Daoy (cell line): ENCODE measurements at places on chromosomes 16 and 17. TPM values are rescaled to one million over a fixed set of nuclear protein-coding genes. Genes with fewer than 3 reads are reported as not detected.

DNA sequence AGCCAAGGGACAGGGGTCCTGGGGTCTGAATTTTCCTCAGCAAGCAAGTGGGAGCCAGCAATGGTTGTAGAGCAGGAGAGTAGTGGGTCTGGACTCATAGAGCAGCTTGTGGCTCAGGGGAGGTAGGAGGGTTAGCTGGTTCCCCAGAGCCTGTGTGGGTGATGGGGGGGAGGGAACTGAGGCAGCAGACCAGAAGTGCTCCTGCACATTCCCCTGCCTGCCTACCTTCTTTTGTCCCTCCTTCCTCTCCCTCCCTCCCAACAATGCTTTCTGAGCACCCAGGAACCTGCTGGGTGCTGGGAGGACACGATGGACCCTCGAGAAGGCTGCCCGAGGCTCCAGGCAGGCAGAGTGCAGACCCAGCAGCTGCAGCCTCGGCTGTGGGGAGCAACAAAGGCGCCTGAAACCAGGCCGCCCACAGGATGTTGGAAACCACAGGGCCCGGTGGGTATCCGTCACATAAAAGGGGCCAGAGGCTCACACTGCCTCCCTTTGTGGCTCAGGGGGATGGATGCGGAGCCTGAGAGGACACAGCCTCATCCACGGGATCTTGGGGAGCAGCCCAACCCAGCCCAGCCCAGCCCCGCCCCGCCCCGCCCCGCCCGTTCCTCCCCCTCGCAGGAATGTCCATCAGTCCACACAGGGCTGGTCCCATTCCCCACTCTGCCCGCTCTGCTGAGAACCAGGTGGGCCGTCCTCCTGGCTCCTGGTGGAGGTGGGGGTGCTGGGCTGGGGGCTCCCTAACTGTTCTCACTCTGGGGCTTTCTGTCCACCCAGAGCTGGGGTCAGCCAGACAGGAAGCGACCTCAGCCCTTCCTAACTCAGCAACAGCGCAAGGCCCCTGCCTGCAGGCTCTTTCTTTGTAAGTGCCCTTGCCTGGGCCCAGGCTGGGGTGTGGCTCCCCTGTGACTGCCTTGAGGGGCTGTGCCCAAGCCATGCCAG is 1.7 kb upstream of the NLRC3 start:
- DNase-seq: peak; percentile 35

DNA sequence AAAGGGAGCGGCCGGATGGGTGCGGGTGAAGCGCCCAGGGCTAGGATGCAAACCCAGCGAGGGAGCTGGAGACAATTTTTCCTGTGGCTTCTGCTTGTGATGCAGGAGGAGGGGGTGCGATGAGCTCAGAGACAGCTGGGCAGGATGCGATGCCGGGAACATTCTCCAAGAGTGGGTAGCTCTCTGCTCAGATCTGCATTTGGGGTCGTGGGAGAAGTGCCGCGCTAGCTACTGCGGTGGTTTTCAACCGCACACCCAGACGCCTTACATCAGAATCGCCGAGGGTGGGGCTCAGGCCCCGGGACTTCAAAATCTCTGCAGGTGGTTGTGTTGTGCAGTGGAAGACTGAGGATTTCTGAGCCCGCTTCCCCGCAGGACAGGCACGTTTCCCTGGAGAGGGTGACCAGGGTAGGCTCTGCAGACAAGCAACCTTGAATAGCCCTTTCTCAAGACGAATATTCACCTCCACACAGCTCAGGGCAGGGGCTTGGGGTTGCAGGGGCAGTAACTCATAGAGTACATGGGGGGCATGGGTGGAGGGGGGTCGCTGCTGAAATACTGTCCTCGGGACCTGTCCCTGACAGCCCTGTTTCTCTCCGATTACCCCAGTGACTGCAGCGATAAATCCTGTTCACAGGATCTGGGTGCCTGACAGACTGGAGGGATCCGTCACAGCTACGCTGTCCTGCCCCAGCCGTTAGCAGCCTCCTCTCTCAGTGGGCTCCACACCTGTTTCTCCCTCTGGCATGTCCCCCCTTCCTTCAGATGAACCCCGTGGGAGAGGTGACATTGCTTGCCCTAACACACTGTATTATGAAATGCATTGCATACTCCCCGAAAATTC is 63.3 kb downstream of the HAPSTR1 start:
- DNase-seq: no peak

GRCh38 chr16:81632392-81633146 is 146.5 kb upstream of the PLCG2 start:
- peak; percentile 77 for DNase-seq

DNA sequence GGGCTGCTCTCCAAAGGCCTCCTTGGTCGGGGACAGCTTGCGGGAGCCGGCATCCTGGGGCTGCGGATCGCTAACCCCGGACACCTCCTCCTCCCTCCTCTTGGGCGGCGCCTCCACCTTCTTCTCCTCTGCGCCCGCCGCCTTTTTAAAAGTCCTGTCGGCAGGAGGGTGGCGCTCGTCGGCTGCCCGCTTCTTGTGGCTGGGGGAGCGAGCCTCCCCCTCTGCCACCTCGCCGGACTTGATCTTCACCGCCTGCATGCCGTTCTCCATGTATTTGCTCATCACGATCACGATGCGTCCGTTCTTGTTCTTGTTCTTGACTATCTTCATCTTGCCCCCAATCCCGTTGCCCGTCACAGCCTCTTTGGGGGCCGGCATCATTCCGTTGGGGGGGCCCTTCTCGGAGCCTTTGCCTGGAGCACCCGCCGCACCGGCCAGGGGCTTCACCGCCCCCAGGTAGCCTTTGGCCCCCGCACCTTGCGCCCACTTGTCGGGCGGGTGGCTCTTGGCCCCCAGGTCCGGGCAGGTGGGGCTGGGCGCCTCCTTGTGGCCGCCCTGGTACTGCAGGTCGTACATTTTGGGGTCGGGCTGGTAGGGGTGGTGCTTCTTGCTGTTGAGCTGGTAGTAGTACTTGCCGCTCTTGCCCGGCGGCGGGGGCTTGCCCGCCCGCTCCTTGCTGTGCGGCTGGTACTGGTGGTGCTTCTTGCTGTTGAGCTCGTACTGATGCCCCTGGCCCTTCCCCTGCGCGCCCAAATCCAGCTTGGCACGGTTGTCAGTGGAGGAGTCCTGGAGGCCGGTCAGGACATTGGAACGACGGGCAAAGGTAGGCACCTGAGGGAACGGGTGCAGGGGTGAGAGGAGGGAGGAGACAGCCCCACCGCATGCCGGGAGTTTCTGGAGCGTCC is 4.4 kb downstream of the CBX4 start:
- DNase-seq: no peak

DNA sequence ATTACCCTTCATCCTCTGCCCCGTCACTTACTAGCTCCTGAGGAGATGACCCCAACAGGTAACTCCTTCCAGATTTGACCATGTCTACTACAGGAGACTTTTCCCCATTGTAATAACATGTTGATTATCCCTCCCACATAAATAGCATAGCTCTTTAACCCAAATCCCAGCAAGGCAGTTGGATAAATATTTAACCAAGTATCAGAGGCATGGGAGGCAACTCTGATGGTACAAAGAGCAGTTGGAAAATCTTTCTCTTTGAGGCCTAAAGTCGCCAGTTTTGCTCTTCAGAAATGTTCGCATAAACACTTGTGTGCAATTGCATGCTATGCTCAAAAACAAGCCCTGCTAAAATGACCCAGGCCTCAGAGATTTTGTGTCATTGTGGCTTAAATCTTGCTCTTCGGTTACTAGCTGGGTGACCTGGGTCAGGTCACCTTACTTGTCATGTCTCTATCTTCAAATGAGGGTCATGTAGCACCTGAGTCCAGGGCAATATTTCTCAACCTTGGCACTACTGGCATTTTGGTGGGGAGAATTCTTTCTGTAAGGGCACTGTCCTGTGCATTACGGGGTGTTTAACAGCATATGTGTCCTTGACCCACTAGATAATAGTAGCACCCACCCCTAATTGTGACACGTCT is 48.8 kb downstream of the HSD17B2 start:
- no peak for DNase-seq

Gene P2RX1
- not detected in 2 replicates for total RNA-seq

DNA sequence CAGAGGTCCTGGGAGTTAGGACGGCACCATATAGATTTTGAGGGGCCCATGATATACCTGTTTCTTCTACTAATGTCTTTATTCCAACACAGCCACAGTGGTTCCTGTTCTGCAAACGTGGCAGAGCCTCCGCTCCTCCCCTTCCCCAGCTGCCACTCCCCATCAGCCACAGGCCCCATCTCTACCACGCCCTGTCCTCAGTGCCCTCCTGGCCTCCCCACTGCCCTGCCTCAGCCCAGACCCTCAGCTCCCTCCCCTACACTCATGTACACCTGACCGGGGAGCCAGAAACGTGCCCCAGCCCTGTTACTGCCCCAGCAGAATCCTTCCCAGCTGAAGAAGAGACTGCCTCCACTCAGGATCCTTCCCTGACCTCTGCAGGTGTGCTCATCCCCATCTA is 11.9 kb upstream of the RBFOX3 start:
- no peak for DNase-seq

GRCh38 chr17:9905902-9906301 is 831 bp upstream of the RCVRN start:
- DNase-seq: peak; percentile 55

Gene GCSH
- 32.1 and 38.2 TPM in 2 replicates for total RNA-seq

Gene MYO15B
- total RNA-seq: 0.48 and 0.69 TPM in 2 replicates

GRCh38 chr16:86366481-86366880 is 143.8 kb upstream of the FOXF1 start:
- DNase-seq: no peak

DNA sequence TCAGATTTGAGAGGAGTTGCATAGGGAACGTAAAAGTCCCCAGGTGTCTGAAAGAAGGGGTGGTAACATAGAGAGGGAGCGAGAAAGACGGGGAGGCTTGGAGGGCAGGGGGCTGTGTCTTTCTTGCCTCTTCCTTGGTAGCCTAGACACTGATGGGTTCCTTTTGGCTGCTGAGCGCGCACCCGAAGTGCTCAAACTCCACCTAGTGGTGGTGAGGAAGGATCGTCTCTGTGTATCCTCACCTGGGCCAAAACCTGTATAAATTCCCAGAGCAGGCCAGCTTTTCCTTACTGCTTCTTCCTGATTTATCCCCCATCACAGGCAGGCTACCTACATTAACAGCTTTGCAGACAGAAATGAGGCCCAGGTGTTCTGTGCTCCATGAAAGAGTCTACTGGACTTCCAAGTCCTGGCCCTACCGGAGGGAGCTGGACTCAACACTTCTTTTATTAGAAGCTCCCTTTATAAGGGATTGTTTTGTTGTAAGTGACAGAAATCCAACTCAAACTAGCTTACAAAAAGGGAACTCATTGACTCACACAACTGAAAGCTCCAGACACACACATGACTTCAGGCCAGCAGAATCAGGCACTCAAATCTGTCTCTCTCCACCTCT is 5.5 kb upstream of the SLC25A35 start:
- DNase-seq: peak; percentile 59

GRCh38 chr16:23423496-23424049 is 29.4 kb downstream of the COG7 start:
- peak; percentile 92 for DNase-seq

- DNase-seq: no peak
Measured at GRCh38 chr17:8345951-8346665, 6.5 kb downstream of the ODF4 start.

Gene ZPBP2
- total RNA-seq: not detected in 2 replicates

Gene SLC25A19
- total RNA-seq: 19.4 and 30.9 TPM in 2 replicates

- peak; percentile 48 for DNase-seq
Measured at GRCh38 chr17:75010683-75011400, 1.6 kb upstream of the MRPL58 start.

DNA sequence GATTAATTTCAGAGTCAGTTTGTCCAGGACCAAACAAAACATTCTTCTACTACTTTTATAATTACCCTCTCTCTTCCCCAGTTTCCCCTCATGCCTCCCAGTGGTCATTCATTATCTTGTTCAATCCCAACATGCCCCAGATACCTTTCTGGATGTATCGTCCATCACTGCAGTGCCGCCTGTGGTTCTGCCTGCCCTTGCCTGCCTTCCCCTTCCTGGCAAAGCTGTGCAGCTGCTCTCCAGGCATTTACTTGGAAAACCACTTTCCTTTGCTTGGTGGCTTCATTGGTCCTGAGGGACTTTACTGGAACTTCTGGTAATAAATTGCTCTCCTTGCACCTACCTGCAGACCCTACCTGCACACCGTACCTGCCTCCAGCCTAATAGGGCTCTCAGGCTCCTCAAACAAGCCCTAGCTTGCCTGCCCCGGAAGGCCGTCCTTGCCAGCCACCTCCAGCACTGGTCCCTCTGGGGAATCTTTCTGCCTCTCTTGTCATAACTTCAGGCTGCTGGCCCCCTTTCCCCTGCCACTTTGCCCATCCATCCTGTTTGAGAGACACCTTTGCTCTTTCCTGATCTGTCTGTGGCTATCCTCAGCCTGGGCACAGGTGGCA is 19.5 kb upstream of the MSI2 start:
- DNase-seq: no peak

Gene ADCY9
- 2.7 and 5.5 TPM in 2 replicates for total RNA-seq

DNA sequence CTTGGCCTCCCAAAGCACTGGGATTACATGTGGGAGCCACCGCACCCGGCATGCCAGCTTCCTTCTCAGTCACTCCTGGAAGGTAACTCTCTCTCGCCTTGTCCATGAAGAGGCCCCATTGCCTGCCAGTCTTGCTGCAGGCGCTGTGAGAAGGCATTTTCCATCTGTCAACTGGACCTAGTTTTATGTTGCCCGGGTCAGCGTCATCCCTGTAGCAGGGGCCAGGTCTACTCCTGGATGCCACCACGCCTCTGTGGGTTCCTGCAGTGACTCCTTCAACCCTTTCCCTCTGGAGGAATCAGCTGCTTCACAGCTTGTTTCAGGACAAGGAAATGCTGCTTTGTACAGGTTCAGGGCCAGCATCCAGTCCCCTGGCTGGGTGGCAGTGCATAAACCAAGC is 2.6 kb upstream of the NLRC3 start:
- no peak for DNase-seq

Gene NSF
- total RNA-seq: 44.1 and 49.7 TPM in 2 replicates

Gene PRCD
- total RNA-seq: 0.51 TPM in 1 of 2 replicates, not detected in the other

DNA sequence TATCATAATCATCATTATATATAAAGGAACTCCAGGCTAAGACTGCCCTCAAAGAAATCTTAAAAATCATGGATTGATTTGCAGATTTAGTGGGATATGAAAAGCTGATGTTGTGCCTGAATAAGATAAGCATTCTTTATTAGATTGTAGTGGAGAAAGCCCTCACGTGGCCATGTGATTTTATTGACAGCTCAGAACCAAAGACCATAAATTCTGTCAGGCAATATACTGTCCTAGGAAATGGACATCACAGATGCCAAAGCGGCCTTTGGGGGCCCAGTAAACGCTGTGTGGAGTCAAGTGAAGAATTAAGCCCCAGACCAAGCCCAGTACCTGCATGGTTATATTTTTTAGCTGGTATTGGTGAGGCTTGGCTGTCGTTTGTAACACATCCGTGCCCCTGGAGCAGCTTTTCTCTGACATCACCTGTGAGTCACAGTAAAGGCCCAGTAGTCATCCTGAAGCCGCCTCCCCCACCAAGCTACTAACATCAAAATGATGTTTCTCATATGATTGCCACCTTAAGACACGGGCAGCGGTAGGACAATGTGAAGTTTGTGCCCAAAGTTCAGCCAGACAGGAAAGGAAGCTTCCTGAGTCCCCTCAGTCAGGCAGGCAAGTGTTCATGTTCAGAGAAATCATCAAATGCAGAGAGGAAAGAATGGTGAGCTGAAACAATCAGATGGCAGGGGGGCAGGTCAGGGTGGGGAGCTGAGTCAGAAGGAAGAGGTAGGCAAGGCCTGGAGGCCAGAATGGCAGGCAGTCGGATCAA is 209.4 kb downstream of the IRX3 start:
- peak; percentile 72 for DNase-seq

Gene CA7
- total RNA-seq: not detected in 2 replicates

Gene GPR179
- under 0.01 and 0.11 TPM in 2 replicates for total RNA-seq

- no peak for DNase-seq
Measured at GRCh38 chr16:28867241-28867640, 3.6 kb downstream of the SH2B1 start.

GRCh38 chr16:30924076-30924912 is 922 bp downstream of the FBXL19 start:
- DNase-seq: no peak
